ENCODE measurements at places on chromosomes 11 and 22.
A peak's percentile ranks its signal among the peaks of the same experiment; 100 is the strongest.

- no peak for DNase-seq
Measured at GRCh38 chr11:44407211-44407996, 97.5 kb upstream of the ALX4 start.

GRCh38 chr11:14529951-14530350 is 9.8 kb upstream of the PSMA1 start:
- no peak for DNase-seq

DNA sequence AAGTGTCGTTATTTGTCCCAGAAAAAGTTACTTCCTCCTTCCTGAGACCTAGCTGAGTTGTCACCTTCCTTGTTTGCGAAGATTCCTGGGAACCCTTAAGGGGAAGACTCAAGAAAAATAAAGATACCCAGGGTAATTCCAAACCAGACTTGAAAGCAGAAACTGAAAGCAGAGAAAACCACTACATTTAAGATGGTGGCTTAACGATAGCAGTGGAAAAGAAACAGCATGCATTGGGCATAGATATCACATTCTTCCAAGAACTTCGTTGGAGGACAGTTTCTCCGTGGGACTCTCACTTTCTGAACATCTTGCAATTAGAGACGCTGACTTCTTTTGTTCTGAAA is 89.1 kb downstream of the FAM76B start:
- DNase-seq = peak; percentile 10

DNA sequence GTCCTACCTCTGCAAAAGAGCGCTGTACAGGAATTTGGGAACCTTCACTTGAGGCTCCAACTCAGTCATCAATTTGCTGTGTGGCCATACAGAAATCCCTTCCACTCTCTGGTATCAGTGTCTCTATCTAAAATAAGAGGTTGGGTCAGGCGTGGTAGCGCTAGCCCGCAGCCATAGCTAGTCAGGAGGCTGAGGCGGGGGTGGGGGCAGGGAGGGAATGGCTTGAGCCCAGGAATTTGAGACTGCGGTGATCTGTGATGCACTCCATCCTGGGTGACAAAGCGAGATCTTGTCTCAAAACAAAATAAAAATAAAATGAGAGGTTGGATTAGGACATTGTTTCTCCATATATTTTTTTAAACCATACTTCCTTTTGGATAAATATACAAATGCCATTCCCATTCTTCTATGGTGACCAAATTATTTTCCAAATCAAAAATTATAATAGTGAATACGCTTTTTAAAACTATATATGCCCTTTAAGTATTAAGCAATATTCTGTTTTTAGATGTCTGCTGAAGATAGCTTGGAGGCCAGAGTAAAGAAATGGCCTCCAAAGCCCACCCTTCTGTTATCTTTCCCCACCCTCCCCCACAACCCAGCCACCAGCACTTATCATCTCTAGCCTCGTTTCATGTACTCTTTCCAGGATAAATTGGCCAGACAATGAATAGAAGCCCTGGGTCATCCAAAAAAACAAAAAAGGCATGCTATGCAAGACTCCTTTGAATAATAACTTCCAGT is 87.2 kb downstream of the PLEKHA7 start:
- no peak for DNase-seq

- no peak for DNase-seq
Measured at GRCh38 chr22:39444937-39445465, 11.8 kb upstream of the MGAT3 start.

DNA sequence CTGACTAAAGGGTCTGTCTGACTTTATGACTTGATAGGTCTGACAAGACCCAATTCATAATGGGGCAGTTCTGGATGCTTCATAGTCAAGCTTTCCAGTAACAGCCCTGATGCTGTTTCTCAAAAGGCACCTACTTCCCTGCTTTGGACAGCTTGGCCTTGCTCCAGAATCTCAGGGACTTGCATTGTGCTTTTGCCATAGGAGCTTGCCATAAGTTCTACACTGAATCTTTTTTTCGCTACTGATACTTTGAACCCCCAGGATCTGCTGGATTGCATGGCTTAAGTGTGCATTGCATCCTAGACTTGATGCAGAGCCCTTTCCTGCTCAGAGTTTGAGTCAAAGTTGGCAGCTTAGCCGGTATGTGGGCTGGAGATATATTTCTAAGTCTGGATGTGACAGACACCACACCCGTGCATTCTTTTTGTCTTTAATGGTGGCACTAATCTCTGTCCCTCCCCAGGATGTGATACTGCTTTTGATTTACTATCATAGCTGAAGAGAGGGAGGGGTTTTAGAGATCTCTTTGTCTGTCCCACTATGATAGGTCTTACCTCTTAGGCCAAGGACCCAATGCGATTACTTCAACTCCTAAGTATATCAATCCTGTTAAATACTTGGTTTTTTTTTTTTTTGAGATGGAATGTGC is 16.9 kb upstream of the SLC3A2 start:
- DNase-seq = no peak

DNA sequence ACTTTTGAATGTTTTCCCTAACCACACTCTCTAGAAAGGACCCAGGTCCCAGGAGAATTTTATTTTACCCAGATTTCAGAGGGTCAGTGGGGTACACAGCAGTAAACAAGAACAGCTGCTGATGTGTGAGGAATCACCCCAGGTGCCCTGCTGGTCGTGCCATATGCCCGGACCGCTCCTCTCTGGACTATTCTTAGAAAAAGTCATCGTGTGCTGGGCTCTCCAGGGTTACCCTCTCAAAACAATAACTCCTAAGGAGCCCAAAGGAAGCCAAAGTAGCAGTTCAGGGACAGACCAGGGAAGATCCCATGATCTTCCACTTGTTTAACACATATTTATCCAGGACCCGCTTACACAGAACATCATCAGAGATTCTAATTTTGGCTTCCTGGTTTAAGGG is 29.7 kb downstream of the LRP4 start:
- DNase-seq = no peak

- DNase-seq = no peak
Measured at GRCh38 chr11:132982772-132983640, 549.3 kb downstream of the OPCML start.

GRCh38 chr22:48076008-48076407 is 1313.6 kb downstream of the TBC1D22A start:
- no peak for DNase-seq

All from immature natural killer cell (primary cell).